Hematopoietic multipotent progenitor cell treated with erythropoietin and hydrocortisone succinate and interleukin-3 and kit ligand, for 8 days (in vitro differentiated cells): ENCODE measurements at places on chromosomes 4 and X.

GRCh38 chr4:41877020-41877796, 58.0 kb upstream of the TMEM33 start:
- DNase-seq, result no peak

- peak; percentile 54 for DNase-seq
Observed at GRCh38 chr4:115851918-115852766, 738.7 kb upstream of the NDST4 start.

- DNase-seq, result no peak
Observed at GRCh38 chr4:83964996-83965541, 429.2 kb downstream of the GPAT3 start.

- peak; percentile 14 for DNase-seq
Observed at GRCh38 chr4:184282251-184282713, 64.6 kb upstream of the ENPP6 start.

DNA sequence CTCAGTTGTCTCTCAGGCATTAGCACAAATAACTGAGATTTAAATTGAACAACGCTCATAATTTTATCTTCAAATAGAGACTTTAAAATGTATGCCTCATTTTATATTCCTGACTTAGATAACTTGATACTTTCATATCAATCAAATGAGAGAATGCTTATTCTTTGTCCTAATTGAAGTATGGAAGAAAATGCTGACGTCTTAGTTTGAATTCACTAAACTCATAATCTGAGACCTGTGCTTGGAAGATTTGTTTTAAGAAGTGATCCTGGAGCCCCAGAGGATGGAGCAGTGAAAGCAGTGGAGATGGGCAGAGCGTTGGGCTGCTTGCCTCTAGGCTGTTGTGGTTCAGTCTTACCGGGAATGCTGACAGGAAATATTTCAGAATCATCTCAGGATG, 76.1 kb downstream of the ZNF518B start:
- DNase-seq, result no peak

DNA sequence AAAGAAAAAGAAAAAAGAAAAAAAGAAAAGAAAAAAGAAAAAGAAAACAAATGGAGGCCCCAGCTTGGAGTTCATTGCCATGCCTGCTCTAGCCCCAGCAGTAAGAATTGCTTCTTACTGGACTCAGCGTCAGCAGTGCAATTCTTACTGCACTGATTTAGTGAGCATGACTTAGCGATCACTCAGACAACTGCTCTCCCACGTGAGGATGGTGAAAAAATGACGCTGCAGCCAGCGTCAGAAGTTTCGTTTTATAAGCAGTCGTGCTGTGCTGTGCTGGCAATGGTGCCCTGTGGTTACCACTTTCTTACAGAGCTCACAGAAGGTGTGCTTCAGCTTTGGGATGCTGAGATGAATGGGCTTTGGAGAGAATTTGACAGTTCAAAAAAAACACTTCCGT, 68.3 kb upstream of the DDX3X start:
- DNase-seq, result no peak

DNA sequence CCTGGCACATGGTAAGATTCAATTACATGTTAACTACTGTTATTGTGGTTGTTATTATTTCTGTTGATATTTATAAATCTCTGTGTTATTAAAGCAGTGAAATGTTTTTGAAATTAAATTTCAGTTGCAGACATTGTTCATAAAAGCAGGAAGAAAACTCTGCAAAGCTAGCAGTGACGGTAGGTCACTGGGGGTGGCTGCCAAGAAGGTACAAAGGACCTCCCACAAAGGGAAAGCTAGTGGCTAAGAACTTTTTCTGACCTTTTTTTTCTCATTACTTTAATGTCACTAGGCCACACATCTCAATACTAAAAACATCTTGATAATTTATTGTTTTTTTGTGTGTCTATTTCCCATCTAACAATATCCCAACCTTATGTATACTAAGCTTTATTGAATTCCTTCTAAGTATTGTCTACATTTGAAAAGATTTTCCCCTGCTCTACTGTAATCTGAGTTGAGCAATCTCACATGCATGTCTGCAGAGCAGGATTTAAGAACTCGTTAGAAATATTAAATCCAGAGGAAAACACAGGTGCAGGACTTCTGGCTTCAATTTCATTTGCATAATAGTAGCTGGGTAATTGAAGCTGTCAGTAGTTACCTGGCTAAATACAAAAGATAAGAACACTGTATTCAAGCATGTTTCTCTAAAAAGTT, 197.3 kb downstream of the CFAP299 start:
- no peak for DNase-seq

DNA sequence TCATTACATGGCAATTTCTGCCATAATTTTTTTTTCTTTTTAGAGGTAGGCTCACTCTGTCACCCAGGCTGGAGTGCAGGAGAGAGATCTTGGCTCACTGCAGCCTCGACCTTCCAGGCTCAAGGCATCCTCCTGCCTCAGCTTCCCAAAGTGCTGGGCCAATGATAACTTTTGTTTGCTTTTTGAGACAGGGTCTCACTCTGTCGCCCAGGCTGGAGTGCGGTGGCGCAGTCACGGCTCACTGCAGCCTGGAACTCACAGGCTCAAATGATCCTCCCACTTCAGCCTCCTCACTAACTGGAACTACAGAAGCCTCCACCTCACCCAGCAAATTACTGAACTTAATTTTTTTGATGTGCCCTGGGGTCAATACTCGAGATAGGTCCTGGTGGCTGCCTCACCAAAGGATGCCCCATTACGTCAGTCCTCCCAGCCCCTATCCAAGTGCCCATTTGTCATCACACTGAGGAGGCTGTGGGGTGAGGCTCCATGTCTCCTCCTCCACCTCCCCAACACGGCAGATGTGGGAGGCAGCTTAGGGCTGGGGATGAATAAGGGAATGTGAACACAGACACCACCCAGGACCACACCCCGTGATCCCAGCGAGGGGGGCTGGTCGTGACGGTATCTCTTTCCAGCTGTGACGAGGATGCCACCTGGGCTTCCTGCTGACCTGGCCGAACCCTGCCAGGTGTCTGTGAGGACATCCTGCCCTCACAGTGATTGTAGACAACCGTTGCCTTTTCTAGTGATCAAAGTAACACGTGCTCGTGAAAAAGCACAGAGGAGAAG, 12.4 kb upstream of the NKX1-1 start:
- DNase-seq, result no peak

- DNase-seq, result no peak
Observed at GRCh38 chr4:2300431-2301224, 38.7 kb upstream of the MXD4 start.

DNA sequence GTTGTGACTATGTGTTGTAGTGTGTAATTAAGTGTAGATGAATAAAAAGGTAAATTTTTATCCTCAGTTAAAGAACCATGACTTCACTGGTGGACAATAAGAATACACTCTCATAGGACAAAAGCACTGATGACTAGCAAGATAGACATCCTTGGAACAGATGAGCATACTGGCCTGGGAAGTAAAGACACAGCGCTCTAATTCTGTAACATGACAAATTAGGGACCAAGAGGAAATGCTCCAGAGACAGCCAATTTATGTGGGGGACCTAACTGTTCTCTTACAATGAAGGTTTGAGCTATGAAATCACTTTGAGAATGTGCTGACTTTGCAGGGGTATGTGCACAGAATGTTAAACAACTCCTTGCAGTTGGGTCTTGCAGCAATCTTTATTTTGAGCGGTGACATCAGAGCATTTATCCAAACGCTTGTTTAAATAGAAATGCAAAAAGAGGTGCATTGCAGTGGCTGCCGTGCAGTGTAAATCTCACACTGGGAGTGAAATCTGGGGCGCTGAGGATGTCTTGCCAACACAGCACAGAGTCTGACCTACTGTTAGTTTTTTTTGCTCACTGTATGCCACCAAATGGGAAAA, 109.3 kb downstream of the MAGEC2 start:
- DNase-seq, result no peak

DNA sequence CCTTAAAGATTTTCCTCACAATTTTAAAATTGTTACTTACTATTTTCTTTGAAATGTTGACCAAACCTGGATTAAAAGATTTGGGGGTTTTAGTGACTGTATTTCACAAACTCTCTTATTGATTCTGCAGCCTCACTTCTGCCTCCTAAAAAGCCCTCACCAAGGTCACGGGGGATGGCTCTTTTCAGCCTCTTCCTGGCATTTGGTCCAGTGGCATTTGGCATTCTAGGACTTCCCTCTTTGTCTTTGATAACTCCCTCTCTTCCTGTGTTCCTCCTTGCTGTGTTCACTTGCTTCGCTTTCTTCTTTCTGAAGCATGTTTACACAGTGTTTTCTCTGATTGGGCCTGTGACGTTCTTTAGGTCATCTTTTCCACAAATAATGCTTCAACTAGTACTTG, 21.5 kb downstream of the PKD2 start:
- DNase-seq, result no peak

- no peak for DNase-seq
Observed at GRCh38 chrX:30343206-30343605, 34.0 kb upstream of the NR0B1 start.

DNA sequence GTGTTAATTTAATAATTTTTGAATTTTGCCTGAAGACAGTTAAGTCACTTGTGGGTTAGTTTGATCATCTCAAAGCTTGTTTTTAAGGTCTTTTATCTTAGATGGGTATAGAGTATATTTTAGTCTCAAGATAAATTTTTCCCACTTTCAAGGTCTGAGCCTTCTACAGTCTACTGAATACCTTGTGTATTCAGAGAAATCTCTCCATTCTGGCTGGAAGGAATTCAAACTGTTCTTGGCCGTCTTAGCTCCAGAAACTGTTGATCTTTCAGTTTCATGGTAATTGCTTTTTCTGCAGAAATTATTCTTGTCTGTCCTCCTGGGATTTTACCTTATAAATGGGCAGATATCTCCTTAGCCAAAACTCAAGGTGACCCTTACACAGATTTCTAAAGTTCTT, 97.9 kb downstream of the GC start:
- no peak for DNase-seq

DNA sequence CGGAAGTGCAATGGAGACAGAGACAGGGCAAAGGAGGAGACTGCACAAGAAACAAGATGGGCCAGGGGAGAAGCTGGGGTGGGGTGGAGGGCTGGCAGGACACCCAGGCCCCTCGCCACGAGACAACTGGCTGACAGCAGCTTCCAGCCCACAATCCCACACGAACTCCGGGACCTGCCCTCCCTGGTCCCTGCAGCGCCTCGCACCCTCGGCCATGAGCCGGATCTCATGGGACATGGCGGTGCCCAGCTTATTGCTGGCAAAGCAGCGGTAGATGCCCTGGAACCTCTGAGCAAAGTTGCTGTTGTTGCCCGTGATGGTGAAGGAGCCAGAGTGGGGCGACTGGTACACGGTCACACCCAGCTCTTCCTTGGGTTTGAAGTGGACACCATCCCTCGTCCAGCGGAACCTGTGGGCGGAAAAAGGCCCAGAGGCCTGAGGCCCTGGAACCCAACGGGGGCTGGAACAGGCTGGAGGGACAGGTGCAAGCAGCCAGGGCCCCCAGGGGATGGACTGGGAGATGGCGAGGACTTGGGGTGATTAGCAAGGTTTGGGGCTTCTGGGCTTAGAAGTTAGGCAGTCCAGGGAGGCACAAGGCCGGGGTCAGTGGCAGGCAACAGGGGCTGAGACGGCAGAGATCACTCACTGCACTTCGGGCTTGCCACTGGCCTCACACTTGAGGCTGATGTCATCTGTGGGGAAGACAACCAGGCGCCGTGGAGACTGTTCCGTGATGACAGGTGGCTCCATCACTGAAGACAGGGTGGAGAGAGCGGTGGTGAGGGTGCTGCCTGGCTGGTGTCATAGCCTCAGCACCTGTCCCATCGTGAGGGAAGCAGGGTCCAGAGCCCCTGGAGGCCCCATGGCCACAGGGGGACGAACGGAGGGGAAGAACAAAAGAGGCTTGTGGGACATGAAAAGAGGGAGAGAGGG, 13.8 kb downstream of the L1CAM start:
- DNase-seq, result no peak

DNA sequence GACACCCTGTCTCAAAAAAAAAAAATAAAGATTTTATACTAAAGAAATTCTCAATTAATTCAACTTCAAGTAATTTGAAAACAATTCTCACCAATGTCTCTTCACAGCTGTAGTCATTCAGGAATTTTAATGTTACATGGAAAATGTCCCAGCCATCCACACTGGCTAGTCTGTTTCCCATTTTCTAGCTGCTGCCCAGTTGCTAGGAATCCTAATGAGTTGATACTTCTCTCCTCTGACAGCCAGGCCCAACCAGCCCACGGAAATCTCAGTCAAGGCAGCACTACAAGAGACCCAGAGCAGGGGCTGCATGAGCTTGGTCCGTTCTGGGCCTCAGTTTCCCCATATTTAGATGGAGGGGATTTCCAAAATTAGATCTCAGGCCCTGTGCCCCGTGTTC, 59.1 kb downstream of the CASP3 start:
- no peak for DNase-seq
